Activated CD4-positive, alpha-beta memory T cell treated with anti-CD3 and anti-CD28 coated beads, Interleukin-2, amount 10 ng/mL, durations not matched to agents 7 days and 5 days (primary cell): ENCODE measurements at places on chromosomes 5 and 9.

GRCh38 chr9:129580211-129580915 lies 40.5 kb downstream of the C9orf50 start:
- DNase-seq = peak; percentile 66
- peak overlapping the region; percentile 43 for H3K4me3 ChIP-seq
- peaks cover 71% of the 10 kb centered on the region for H3K4me1 ChIP-seq
- H3K27ac ChIP-seq = peak overlapping the region; percentile 3

DNA sequence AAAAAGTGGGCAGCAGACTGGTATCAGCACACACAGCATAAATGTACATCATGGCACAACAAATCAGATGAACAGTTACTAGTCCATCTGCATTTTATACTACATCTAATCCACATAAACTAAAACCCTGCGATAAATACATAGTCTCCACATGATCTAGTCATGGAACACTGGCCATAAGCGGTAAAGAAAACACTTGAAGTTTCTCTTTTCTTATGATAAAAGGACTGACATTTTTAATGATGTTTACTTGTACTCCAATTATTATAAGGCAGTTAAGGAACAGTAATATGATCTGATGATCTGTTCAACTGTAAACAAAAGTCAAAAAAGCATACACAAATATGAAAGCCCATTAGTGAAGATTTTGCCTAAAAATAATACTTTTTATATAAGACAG lies 112.5 kb downstream of the MPDZ start:
- H3K4me3 ChIP-seq = no peak overlapping the region
- H3K4me1 ChIP-seq = no peaks in the 10 kb centered on the region
- H3K27ac ChIP-seq = no peak overlapping the region
- no peak for DNase-seq

DNA sequence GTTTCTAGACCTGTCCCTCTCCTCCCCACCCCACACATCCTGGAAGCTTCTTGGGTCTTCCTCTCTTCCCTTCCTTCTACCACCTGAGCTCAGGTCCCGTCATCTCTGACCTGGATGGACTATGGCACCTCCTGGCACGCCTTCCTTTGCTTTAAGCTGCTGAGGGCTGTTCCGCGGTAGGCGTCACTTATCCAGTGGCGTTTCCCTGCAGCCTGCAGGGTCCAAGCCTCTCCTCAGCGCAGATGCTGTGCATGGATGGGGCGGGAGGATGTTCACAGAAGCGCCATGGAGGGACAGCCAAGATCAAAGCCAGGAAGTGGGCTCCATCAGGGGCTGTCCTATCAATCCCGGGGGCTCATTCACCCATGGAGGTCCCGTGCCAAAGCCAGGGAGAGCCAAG lies 23.8 kb upstream of the CNOT6 start:
- DNase-seq = peak; percentile 6
- H3K4me3 ChIP-seq = no peak overlapping the region
- no peaks in the 10 kb centered on the region for H3K4me1 ChIP-seq
- no peaks in the 10 kb centered on the region for H3K36me3 ChIP-seq

GRCh38 chr9:4748612-4749011 lies 7.6 kb upstream of the AK3 start:
- peaks cover 8% of the 10 kb centered on the region for H3K4me1 ChIP-seq
- peaks cover 2% of the 10 kb centered on the region for H3K36me3 ChIP-seq
- H3K27ac ChIP-seq = no peak overlapping the region
- H3K4me3 ChIP-seq = no peak overlapping the region
- no peak for DNase-seq

DNA sequence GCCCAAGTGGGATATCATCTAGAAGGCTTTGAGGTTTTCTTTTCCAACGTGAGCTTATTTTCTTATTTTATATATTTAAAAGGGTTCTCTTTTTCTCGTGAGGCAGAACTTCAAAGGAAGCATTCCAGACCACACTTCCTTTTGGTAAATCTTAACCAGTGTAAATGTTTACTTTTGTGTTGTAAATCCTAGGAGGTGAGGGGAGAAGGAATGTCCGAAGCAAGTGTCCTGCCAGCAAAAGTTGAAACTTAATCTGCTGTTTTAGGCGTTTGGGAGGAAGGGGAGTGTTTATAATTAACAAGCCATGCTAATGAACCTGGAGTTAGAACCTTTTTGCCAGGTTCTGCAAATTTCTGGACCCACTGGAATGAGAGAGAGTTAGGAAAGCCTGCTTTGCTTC lies 37.9 kb downstream of the WWC1 start:
- H3K4me3 ChIP-seq = no peak overlapping the region
- DNase-seq = no peak
- H3K27me3 ChIP-seq = peaks cover 10% of the 10 kb centered on the region
- H3K36me3 ChIP-seq = no peaks in the 10 kb centered on the region
- no peak overlapping the region for H3K27ac ChIP-seq
